ENCODE measurements at places on chromosomes 16 and 17. TPM values are rescaled to one million over a fixed set of nuclear protein-coding genes. Genes with fewer than 3 reads are reported as not detected.

DNA sequence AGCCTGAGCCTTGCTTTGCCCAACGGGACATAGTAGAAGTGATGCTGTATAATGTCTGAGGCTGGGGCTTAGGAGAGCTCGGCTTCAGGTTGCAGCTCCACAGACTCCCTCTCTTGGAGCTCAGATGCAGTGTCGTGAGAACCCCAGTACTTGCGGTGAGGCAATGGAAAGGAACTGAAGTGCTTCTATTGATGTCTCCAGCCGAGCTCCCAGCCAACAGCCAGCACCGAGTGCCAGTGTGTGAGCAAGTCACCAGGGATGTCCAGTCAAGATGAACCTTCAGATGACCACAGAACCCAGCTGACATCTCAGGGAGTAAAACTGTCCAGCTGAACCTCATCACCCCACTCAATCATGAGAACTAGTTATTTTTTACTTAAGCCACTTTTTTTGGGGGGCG is 268.1 kb downstream of the IRF8 start:
- DNase-seq: no peak

DNA sequence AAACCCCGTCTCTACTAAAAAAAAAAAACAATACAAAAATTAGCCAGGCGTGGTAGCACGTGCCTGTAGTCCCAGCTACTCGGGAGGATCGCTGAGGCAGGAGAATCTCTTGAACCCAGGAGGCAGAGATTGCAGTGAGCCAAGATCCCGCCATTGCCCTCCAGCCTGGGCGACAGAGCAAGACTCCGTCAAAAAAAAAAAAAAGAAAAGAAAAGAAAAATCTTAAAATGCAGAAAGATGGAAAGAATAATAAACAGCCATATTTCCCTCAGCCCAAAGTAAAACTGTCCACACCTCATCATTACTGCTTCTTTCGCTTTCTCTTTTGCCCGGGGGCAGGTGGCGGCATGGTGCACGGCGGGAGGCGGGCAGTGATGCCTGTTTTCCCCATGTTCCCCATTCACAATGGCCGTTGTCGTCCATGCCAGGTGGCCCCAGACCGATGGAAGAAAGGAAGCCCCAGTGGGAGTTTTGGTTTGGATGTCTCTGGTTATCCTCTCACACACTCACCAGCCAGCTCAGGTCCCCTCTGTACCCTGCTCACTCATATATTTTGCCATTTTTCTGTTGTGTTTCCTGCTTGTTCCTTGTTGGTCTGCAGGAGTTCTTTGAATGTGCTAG is 37.0 kb upstream of the PEMT start:
- DNase-seq: no peak

DNA sequence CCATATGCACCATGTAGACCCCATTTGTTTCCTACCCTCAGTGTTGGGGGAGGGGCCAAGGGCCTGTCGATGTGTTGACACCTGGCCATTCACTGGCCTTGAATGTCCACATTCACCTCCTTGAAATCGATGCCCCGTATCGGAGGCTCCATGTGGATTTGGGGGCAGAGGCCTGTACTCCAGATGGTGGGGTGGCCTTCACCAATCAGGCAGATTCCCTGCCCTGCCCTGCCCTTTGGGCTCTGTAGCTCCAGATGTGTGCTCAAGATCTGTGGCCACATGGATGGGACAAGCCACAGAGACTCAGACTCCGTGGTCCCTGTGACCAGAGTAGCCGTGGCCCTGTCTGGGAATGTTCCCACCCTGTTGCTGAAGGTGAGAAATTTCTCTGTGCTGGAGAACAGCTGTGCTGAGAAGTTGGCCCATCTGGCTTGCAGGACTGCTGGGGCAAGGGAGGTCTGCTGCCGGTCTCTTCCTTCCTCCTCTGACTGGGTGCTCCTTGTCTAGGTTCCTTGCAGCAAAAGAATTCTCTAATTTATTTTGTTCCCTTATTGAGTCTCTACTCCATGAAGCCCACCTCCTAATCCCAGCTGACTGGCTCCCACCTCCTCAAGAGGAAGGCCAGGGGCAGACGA is 221.3 kb downstream of the SEC14L1 start:
- DNase-seq: no peak

The ASPHD1 gene
- 0.24 TPM for total RNA-seq

- no peak for DNase-seq
Measured at GRCh38 chr16:83147244-83147643, 520.5 kb downstream of the CDH13 start.

The TLCD3B gene
- not detected for total RNA-seq
